NCI-H226 (cell line): ENCODE measurements at places on chromosomes 3 and 15.

GRCh38 chr15:74179983-74180880 is 6.7 kb downstream of the ISLR start:
- peak; percentile 41 for DNase-seq

GRCh38 chr3:126127904-126128303 is 44.0 kb upstream of the SLC41A3 start:
- no peak for DNase-seq

DNA sequence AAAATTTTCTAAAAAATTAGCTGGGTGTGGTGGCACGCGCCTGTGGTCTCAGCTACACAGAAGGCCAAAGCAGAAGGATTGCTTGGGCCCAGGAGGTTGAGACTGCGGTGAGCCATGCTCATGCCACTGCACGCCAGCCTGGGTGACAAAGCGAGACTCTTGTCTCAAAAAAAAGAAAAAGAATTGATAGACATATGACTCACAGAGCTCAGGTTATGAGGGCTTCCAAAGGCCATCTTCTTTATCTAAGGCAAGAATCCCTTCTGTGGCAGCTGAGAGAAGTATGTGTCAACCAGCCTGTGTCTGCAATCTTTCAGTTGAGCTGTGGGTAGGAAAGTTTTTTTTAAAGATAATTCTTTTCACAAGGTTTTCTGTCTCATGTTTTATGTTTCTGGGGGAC is 53.9 kb downstream of the MRPS25 start:
- DNase-seq = no peak

- no peak for DNase-seq
Measured at GRCh38 chr3:42115215-42115614, 24.1 kb downstream of the TRAK1 start.

GRCh38 chr15:93203036-93203435 is 114.0 kb upstream of the RGMA start:
- DNase-seq = no peak

DNA sequence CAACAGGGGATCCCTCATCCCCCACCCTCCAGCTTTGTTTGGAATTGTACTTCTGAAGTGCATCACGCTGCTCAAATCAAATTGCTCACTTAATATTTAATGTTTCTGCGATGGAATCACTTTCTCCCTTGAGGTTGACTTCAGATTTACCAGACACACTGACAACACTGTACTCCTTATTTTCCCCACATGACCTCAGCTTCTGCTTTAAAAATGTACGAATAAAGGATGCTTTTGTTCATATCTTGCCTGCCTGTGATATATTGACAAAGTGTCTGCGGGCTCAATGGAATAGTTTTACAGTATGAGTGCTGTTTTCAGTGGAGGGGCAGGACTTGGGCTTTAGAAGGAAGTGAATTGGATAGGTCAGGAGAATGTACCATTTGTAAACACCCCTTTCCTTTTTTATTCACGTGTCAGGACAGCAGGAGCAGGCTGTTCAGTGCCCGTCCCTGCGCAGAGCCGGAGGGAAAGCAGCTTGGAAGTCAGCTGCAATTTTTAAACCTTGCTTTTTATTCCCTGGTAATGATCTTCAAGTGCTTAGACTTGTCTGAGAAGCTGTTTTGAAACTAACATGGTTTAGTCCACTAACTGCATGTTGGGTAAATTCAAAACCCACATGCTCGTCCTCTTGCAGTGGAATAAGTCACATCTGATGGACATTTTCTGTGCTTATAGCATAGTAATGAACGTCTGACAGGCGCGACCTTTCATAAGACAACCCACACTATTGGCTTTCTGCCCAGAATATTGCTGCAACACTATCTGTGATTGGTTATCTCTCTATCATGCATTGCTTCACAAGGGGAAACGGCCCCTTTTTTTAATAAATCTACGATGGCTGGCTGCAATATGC is 29.9 kb downstream of the MBNL1 start:
- DNase-seq = peak; percentile 88

DNA sequence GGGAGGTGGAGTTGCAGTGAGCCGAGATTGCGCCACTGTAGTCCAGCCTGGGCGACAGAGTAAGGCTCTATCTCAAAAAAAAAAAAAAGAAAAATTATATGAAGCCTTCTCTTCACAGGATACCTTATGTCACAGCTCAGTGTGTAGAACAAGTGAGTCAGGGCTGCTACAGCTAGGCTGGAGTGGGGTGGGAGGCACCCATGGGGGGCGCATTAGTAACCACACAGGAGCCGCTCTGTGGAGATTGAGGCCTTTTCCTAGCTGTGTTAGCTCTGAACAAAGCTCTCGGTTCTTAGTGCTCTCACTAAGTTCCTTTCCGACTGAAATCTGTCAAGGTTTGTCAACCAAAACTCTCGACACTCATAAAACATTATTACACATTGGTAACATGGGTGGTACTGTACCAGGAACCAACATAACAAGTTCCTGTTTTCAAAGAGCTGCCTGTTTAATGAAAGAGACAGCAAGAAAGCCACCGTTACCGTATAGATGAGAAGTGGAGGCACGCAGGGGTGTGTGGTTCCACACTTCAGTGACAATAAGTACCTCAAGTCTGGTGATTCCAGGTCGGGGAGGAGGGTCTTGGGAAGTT is 4.5 kb downstream of the LRRC31 start:
- no peak for DNase-seq

DNA sequence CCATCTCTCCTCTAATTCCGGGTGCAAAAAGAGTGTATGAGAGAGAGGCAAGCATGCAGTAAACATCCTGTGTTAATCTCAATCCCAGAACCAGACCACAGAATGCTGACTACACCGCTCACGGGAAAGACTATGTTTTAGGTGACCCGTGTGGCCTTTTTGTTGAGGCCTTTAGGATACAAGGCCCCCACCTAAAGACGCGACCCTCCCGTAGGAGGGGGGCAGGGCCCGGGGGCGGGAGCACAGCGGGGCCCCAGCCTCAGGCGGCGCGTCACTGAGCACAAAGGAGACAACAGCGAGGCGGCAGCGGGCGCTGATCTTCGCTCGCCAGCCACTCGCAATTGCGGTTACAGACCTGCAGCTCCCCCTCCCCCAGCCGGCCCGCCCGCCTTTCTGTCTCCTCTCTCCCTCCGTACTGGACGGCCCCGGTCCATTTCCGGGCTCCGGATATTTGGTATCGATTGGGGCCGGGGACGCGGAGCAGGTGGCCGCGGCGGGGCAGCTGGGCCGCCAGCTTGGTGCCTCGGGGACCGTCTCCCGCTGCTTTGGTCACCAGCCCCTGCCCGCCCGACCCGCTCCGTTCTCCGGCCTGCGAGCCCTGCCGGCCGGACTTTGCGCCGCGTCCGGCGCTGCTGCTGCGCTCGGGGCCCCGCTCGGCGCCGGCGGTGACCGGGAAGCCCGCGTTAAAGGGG is at the start of gene CCDC50:
CCDC50 (plus strand) TSS at position 433 of the 692 bp plus-strand sequence. CDS start 281 bp downstream, outside the sequence.
- DNase-seq = peak; percentile 62

DNA sequence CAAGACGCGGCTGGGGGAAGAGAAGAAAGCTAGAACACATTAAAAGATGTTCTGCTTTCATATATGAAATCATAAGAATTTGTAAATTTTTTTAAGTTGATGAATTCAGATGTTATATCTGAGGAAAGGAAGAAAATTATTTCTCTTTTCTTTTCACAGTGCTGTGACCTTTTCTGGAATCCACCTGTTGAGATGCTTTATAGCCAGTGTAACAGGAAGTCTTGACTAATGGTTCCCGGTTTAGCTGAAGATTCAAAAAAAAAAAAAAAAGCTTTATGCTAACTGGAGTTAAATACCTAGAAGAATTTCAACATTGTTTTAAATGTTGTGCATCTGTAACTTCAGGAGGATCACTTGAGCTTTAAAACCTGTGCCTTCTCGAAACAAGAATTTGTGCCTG is 9.9 kb downstream of the GTPBP8 start:
- DNase-seq = no peak

DNA sequence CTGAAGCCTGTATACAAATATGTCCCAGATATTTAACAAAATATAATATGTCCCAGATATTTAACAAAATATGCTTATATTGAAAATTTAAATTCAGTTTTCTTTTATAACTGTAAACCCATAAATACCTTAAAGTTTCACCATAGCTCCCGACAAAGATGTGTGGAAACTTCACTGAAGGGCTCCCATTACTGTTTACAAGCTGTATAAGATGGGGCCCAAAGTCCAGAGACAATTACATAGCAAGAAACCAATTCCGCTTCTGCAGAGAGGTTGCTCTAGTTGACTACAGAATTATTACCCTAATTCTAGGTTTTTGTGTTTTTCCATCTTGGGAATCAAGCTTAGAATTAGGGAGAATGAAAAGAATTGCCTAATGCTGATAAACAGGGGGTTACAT is 102.6 kb upstream of the EPHA6 start:
- DNase-seq = no peak

DNA sequence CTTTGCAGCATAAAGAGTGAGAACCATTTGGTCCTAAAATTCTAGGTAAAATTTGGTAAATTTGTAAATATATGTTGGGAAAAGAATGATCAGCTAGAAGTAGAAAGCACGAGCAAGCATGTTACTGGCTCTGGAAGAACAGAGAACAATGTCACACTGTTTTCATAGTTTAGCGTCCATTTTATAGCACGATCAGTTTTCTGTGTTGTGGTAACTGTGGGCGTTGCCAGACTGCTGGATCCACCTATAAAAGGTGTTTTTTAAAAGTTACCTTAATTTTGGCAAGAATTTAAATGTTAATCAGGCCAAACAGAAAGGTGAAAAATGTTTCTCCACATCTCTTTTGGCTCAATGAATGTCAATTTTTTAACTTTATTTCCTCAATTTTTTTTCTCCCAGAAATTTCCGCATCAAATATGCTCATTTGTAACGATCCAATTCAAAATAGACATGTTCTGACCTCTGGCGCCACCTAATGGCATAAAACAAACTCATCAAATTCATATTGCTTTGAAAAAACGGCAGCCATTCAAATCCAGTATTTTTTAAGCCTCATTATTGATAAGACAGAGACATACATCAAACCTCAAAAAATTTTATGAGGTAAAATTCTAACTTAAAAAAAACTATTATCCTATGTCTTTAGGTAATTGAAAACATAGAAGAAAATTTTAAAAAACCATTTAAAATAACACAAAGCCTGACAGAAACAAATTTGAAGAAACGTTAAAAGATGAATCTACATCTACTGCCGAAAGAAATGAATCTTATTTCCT is 5.5 kb upstream of the GP5 start:
- DNase-seq = peak; percentile 21
